ENCODE measurements at places on chromosomes 12 and 14.
A peak's percentile ranks its signal among the peaks of the same experiment; 100 is the strongest.

DNA sequence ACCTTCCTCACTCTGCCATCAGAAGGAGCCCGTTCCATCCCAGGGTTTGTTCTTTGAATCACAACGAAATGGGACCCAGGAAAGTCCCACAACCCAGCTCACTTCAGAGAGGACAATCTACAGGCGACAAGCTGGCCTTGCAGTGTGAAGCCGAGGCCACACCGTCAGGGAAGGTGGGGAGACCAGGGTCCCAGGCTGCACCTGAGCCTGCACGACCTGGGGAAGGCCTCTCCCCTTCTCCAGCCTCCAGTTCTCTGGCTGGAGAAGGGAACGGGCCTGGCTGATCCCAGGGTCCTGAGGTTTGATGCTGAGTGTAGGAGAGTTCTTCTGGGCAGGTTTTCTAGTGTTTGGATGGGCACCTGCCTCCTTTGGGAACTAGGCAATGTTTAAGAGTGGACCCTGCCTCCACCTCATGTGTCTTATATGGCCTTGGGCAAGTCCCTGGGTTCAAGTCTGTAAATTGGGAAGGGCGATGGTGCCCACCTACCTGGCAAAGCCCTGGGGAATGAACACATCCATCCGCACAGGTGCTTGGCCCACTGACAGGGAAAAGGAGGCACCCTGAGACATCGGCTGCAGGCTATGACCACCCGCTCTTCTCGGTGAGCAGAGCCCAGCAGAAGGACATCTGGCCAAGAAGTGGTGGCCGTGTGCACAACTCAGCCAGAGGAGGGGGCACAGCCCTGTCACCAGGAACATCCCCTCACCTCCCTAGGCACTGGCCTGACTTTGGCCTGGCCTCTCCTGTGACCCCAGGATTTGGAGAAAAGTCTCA is 77.9 kb upstream of the BCL11B start:
- DNase-seq = no peak

GRCh38 chr12:15227004-15227679 is 5.9 kb upstream of the RERG start:
- DNase-seq = peak; percentile 29

- no peak for DNase-seq
These were observed 13.3 kb downstream of the INF2 start for GRCh38 chr14:104702673-104703072.

GRCh38 chr14:52021957-52022600 is 32.7 kb downstream of the RTRAF start:
- no peak for DNase-seq

DNA sequence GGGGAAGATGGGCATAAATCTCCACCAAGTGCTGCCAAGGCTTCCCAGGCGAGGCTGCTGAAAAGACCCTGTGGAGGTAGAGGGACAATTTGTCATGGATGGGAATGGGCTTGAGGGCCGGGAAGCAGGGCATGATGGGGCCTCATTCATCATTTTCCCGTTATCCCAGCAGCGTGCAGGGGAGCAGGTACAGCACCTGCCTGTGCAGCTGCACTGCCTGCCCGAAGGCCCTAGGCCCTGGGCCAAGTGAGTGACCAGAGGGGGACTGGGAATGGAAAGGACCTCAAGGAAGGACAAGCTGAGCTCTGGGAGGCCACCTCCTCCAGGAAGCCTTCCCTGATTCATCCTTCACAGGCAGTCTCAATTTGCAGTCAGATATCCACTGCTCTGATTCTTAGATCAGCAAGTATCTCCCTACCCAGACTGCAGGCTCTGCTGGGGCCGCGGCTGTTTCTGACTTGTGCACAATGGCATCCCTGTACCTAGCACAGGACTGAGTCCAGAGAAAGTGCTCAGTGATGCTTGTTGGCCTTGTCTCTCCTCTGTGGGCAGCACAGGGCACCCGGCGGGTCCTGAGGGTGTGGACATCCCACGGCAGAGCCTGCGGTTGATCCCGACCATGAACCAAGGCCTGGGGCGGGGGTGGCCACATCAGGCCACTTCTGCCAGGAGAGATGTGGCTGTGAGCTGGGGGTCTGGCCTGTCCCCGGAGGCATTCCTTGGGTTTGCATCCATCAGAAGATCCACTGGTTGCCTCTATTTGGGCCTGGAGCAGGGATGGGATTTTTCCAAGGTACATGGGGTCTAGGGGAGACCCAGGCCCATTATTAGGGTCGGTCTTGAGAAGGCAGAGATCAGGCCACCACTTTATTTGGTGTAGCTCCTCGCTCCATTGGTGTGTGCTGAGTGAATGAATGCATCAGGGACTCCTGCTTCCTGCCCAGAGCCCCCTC is 167.3 kb upstream of the RTL1 start:
- no peak for DNase-seq

DNA sequence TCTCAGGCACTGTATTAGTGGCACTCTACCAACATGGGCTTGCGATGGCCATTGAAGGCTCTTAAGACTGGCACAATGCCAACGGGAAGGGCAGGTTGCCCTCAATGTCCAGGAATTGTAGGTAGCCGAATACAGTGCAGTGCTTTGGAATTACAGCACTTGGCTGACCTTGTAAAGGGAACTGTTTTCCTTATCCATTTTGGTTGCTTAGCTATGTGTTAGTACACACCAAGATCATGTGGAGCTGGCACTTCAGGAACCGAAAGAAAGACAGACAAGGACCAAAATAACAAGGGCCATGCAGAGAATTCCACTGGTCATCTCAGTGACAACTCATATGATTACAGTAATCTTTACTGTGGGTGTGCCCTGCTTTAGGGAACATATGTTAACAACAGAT is 72.7 kb downstream of the DYRK2 start:
- no peak for DNase-seq

DNA sequence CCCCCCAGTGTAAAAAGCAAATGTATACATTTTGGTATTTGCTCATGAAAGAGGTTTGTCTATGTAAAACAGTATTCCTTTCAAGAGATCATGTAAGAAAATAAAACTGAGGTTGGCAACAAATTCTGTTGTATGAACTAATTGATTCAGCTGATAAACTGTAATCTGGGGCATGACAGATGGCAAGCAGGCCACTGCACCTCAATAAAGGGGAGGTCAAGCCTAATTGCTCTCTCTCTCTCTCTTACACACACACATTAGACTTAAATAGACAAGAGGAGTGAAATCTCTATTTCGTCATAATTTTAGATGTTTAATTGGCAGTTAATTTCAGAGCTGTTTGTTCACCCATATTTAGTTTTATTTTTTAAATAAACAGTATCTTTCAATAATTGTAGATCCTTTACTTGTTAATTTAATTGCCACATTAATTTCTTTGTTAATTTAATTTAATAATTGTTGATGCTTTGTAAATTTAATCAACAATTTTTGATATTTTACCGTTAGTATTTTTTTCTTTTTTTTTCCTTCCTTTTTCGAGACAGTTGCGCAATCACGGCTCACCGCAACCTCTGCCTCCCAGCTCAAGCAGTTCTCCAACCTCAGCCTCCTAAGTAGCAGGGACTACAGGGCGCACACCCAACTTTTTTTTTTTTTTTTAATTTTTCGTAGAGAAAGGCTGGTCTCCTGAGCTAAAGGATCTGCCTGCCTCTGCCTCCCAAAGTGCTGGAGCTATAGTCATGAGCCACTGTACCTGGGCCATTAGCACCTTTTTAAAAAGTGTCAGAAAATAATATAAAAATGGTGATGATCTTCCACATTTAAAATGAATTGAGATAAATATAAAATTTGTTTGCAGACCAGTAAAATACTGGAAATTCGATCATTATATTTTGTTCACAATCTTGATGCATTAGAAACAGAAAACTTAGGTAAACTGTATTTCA is 577.7 kb downstream of the SLC16A7 start:
- DNase-seq = no peak

Data from activated CD4-positive, alpha-beta T cell treated with anti-CD3 and anti-CD28 coated beads, Interleukin-2, amount 50 U/mL, for 48 hours (primary cell).